ENCODE measurements at places on chromosomes 7 and 10. TPM values are rescaled to one million over a fixed set of nuclear protein-coding genes. Genes with fewer than 3 reads are reported as not detected.

The CDHR3 gene
- total RNA-seq, result 3.4 TPM

The LGI1 gene
- total RNA-seq, result not detected

The CNNM2 gene
- 13.0 TPM for total RNA-seq

The EPHB6 gene
- 23.0 TPM for total RNA-seq

The EBLN1 gene
- total RNA-seq, result not detected

The TMEM72 gene
- total RNA-seq, result not detected

The NYAP1 gene
- 10.5 TPM for total RNA-seq

The TAS2R5 gene
- total RNA-seq, result 0.39 TPM

The SLC26A3 gene
- not detected for total RNA-seq

The TMEM26 gene
- 1.9 TPM for total RNA-seq

The TEX47 gene
- not detected for total RNA-seq

The CLDN3 gene
- not detected for total RNA-seq

The ADIRF gene
- 24.5 TPM for total RNA-seq

The MCM10 gene
- total RNA-seq, result 10.5 TPM

The TRIM50 gene
- total RNA-seq, result not detected

The CACNB2 gene
- 12.4 TPM for total RNA-seq

The KMT2E gene
- total RNA-seq, result 59.2 TPM

The PON1 gene
- not detected for total RNA-seq

The TET1 gene
- 2.7 TPM for total RNA-seq

The C7orf33 gene
- total RNA-seq, result not detected

The SPDYE8 gene
- total RNA-seq, result not detected

The RBM20 gene
- total RNA-seq, result 1.2 TPM

The ALDH18A1 gene
- 97.2 TPM for total RNA-seq

The PNLIPRP2 gene
- not detected for total RNA-seq

The MBL2 gene
- not detected for total RNA-seq

The ASB4 gene
- not detected for total RNA-seq

The MLXIPL gene
- not detected for total RNA-seq

The COBL gene
- total RNA-seq, result 0.39 TPM

The ZNF853 gene
- 5.8 TPM for total RNA-seq

The RRP12 gene
- total RNA-seq, result 6.8 TPM

The PRDX3 gene
- total RNA-seq, result 108 TPM

The TMEM229A gene
- under 0.01 TPM for total RNA-seq

The MPLKIP gene
- total RNA-seq, result 60.6 TPM

The NPSR1 gene
- not detected for total RNA-seq

The SAP25 gene
- 1.5 TPM for total RNA-seq

Data from epithelial cell of alveolus of lung (primary cell).